ENCODE measurements at places on chromosomes 1 and 21. TPM values are rescaled to one million over a fixed set of nuclear protein-coding genes. Genes with fewer than 3 reads are reported as not detected.

DNA sequence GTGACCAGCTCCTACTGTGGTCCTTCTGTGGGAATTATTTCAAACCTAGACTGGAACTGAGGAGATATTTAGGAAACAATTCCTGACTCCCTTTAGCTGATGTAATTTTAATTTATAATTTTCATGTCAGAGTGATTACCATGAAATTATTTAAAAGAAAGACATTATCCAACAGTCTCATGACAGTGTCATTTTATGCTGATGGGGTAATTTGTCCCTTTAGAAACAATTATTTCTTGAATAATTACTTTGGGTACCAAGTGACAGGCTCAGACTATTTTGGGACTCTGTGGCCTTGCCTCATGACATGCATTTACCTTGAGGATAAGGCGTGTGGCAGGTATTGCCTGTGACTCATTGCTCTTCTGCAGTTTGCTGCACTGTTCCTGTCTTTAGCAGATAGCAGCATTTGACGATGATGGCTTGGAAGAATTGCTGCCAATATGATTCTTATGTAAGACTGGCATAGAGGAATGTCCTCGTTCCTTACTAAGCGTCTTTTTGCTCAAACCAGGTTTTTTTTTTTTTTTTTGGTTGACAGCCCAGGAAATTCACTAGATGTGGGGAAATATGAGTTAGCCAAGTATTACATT lies 206.0 kb upstream of the HMCN1 start:
- no peak overlapping the region for H3K4me3 ChIP-seq
- no peaks in the 10 kb centered on the region for H3K4me1 ChIP-seq
- no peak for DNase-seq
- H3K27me3 ChIP-seq = no peaks in the 10 kb centered on the region
- H3K27ac ChIP-seq = no peak overlapping the region

DNA sequence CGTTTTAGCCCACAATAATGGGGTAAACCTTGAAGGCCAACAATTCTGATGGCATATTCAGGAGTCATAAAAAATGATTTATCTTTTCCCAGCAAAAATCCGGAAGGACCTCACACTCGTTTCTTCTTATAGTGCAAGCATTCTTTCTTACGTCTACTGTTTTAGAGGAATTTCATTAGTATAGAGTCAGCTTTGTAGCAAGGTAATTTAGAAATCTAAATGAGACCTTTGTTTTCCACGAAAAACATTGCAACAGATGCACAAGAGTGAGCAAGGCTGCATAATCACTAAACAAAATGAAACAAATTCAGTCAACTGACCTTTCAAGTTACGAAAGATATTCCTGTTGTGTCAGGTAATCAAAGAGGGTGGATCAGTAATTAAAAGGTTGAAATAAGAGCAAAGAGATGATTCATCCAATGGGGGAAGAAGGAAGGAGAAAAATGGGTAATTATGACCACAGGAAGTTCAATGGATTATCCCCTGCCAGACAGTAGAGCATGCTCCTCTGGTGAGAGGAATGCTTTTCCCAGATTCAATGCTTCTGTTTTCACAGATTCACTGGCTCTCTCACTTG lies 560 bp upstream of the CSDE1 start:
- peak overlapping the region; percentile 99 for H3K4me3 ChIP-seq
- H3K4me1 ChIP-seq = peaks cover 45% of the 10 kb centered on the region
- H3K27ac ChIP-seq = peak overlapping the region; percentile 100
- DNase-seq = no peak
- H3K27me3 ChIP-seq = no peaks in the 10 kb centered on the region

DNA sequence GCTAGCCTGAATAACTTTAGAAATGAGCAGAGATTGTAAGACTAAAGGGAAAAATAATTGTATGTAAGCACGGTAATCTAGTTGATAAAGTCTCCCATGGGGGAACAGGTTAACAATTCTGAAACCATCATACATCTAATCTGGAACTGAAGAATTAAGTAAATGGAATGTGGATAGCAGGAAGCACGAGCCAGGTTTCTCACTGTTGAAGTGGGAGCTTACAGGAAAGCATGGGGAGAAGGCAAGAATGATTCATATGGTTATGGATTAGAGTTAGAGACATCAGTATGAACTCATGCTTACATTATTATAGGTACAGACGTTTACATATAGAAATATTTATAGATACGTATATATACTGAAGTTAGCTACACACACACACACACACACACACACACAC lies 83.0 kb downstream of the LEPR start:
- no peak overlapping the region for H3K4me3 ChIP-seq
- H3K4me1 ChIP-seq = no peaks in the 10 kb centered on the region
- DNase-seq = no peak
- H3K27me3 ChIP-seq = no peaks in the 10 kb centered on the region
- H3K27ac ChIP-seq = no peak overlapping the region

GRCh38 chr1:101898137-101898536 lies 98.6 kb downstream of the OLFM3 start:
- no peaks in the 10 kb centered on the region for H3K27me3 ChIP-seq
- no peak overlapping the region for H3K27ac ChIP-seq
- DNase-seq = no peak
- no peak overlapping the region for H3K4me3 ChIP-seq

- no peaks in the 10 kb centered on the region for H3K36me3 ChIP-seq
- H3K27ac ChIP-seq = no peak overlapping the region
- no peak for DNase-seq
- H3K4me1 ChIP-seq = no peaks in the 10 kb centered on the region
These were observed 1.8 kb upstream of the TBX15 start for GRCh38 chr1:118989878-118990378.

- H3K4me3 ChIP-seq = no peak overlapping the region
- H3K27ac ChIP-seq = no peak overlapping the region
- DNase-seq = no peak
- H3K27me3 ChIP-seq = no peaks in the 10 kb centered on the region
- no peaks in the 10 kb centered on the region for H3K36me3 ChIP-seq
These were observed 87.3 kb downstream of the KCNJ6 start for GRCh38 chr21:37828991-37829390.

- no peaks in the 10 kb centered on the region for H3K36me3 ChIP-seq
- H3K4me1 ChIP-seq = peaks cover 22% of the 10 kb centered on the region
- H3K27ac ChIP-seq = no peak overlapping the region
- no peak overlapping the region for H3K4me3 ChIP-seq
These were observed 12.3 kb upstream of the MMEL1 start for GRCh38 chr1:2645143-2645542.

DNA sequence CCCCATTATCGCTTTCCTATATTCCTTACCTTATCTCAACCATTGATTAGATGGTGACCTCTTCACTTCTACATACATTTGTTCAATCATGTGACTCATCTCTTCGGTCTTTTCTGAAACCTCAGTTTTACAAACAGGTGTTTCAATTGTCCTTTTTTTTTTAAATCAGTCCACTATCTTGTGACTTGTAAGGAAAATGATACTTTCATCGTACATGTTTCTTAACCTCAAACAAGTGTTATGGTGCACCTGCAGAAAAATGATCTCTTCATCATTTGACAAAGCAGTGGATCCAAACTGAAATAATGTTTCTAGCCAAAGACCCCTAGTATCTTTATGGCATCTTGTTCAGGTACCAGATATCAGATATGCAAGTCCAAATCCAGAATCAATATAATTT lies 1157.2 kb downstream of the MRPL39 start:
- no peaks in the 10 kb centered on the region for H3K36me3 ChIP-seq
- H3K4me1 ChIP-seq = no peaks in the 10 kb centered on the region
- no peaks in the 10 kb centered on the region for H3K27me3 ChIP-seq
- H3K27ac ChIP-seq = no peak overlapping the region
- no peak for DNase-seq

- H3K4me1 ChIP-seq = peaks cover 20% of the 10 kb centered on the region
- H3K36me3 ChIP-seq = no peaks in the 10 kb centered on the region
These were observed 1.2 kb downstream of the TBCE start for GRCh38 chr1:235368428-235368827.

DNA sequence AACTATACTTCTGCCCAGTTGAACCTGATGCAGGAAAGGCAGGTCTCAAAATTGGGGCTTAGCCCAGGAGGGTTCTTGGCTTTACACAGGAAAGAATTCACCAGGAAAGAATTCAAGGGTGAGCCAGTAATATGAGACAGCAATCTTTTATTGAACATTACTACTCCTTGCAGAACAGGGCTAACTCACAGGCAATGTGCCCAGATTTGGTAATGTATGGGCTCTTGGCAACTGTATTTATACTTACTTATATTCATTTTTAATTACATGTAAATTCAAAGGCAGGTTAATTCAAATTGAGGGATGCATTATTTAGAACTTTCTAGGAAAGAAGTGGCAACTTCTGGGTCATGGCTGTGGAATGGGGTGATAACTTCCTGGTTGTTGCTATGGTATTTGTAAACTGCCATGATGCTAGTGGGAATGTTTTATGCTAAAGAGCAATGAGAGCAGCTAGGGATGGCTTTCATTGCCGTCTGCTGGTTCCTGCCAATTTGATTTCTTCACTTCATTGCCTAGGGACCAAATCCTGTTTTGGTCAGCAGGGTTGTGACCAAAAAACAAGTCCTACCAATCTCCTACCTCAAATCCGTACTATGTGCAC lies 107.5 kb downstream of the CHRM3 start:
- H3K4me3 ChIP-seq = no peak overlapping the region
- DNase-seq = no peak
- H3K36me3 ChIP-seq = no peaks in the 10 kb centered on the region
- H3K27me3 ChIP-seq = peaks cover 2% of the 10 kb centered on the region
- no peaks in the 10 kb centered on the region for H3K4me1 ChIP-seq

GRCh38 chr1:214101246-214101645 lies 113.5 kb downstream of the PROX1 start:
- no peak overlapping the region for H3K27ac ChIP-seq
- no peaks in the 10 kb centered on the region for H3K27me3 ChIP-seq
- H3K36me3 ChIP-seq = no peaks in the 10 kb centered on the region
- H3K4me3 ChIP-seq = no peak overlapping the region
- no peaks in the 10 kb centered on the region for H3K4me1 ChIP-seq

GRCh38 chr1:225746361-225747179 lies 31.1 kb upstream of the SRP9 start:
- H3K4me3 ChIP-seq = no peak overlapping the region
- H3K36me3 ChIP-seq = no peaks in the 10 kb centered on the region
- DNase-seq = no peak
- H3K27ac ChIP-seq = no peak overlapping the region
- no peaks in the 10 kb centered on the region for H3K27me3 ChIP-seq

- no peaks in the 10 kb centered on the region for H3K4me1 ChIP-seq
- H3K27ac ChIP-seq = no peak overlapping the region
- H3K36me3 ChIP-seq = no peaks in the 10 kb centered on the region
- no peak overlapping the region for H3K4me3 ChIP-seq
- H3K27me3 ChIP-seq = no peaks in the 10 kb centered on the region
These were observed 196.8 kb downstream of the PTBP2 start for GRCh38 chr1:96918406-96918805.

DNA sequence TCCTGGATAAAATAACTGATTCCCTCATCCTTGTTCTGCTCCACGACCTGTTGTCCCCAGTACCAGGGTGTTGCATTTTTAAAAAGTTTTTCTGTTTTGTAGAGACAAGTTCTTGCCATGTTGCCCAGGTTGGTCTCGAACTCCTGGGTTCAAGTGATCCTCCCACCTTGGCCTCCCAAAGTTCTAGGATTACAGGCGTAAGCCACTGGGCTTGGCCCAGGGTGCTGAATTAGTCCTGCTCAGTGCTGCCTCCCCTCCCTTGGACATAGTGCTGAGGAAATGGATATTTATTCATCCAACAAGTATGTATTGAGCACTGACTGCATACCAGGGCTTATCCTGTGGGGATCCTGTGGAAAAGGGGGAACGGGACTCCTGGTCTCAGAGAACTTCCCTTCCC lies 126.4 kb downstream of the PTPRU start:
- H3K27ac ChIP-seq = no peak overlapping the region
- no peak overlapping the region for H3K4me3 ChIP-seq
- H3K27me3 ChIP-seq = no peaks in the 10 kb centered on the region
- no peaks in the 10 kb centered on the region for H3K36me3 ChIP-seq

GRCh38 chr1:30818568-30819243 lies 61.1 kb upstream of the LAPTM5 start:
- H3K4me3 ChIP-seq = no peak overlapping the region
- DNase-seq = no peak
- H3K27me3 ChIP-seq = peaks cover 34% of the 10 kb centered on the region

- no peak for DNase-seq
- no peak overlapping the region for H3K4me3 ChIP-seq
- H3K27me3 ChIP-seq = peaks cover 5% of the 10 kb centered on the region
- no peak overlapping the region for H3K27ac ChIP-seq
- no peaks in the 10 kb centered on the region for H3K4me1 ChIP-seq
- no peaks in the 10 kb centered on the region for H3K36me3 ChIP-seq
These were observed 199.1 kb downstream of the USP25 start for GRCh38 chr21:15928686-15929425.

GRCh38 chr1:219965285-219966070 lies 37.1 kb upstream of the SLC30A10 start:
- no peaks in the 10 kb centered on the region for H3K4me1 ChIP-seq
- H3K27ac ChIP-seq = no peak overlapping the region
- no peaks in the 10 kb centered on the region for H3K27me3 ChIP-seq
- no peak for DNase-seq
- no peak overlapping the region for H3K4me3 ChIP-seq

DNA sequence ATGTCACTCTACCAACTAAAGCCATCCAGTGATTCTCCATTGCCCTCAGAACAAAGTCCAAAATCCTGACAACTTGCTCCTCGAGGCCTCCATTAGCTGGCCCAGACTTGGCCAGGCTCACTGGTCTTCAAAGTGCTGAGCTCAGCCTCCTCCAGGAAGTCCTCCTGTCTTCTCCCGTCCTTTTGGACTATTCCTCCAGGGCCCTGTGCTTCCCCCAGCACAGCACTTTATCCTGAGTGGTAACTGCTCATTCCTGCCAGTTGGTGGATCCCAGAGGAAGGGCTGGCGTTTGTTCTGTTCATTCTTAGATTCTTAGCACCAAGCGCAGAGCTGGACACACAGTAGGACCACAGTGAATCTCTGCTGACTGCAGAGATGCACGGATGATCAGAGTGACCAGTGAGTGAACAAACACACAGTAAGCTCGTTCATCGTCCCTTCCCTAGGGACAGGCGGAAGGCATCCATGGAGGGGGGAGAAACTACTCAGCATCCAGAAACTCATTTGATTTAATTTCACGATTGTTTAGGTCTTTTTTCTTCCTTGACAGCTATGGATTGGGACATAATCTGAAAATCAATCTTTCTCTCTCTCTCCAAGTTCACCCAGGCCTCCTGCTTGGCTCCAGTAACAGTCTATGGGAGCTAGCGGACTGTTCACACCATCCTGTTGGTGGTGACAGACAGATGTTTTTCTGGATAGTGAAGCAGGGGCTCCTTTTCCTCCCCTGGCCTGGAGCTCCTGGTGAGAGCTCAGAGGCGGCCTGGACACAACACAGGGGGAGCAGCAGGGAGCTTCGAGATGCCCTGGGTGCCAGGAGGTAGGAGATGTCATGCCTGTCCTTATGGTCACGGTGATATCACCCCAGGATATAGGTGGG lies 180.2 kb downstream of the PTPRU start:
- no peak overlapping the region for H3K27ac ChIP-seq
- H3K36me3 ChIP-seq = no peaks in the 10 kb centered on the region
- no peaks in the 10 kb centered on the region for H3K4me1 ChIP-seq
- no peak for DNase-seq

- no peak overlapping the region for H3K4me3 ChIP-seq
- H3K4me1 ChIP-seq = no peaks in the 10 kb centered on the region
- no peaks in the 10 kb centered on the region for H3K36me3 ChIP-seq
These were observed 294.1 kb upstream of the KAZN start for GRCh38 chr1:14304381-14304865.

Gene CYP4Z1
- not detected for total RNA-seq

Gene TEDDM1
- not detected for total RNA-seq

Gene FAM167B
- 0.44 TPM for total RNA-seq

Gene MEX3A
- not detected for total RNA-seq

Gene FLG2
- not detected for total RNA-seq

Gene TNFRSF1B
- total RNA-seq = 252 TPM

Gene DNAJC6
- total RNA-seq = 1.9 TPM

Gene TRIM17
- 0.30 TPM for total RNA-seq

Gene ADAM30
- not detected for total RNA-seq

Gene RAP1GAP
- 0.84 TPM for total RNA-seq

Gene RPE65
- not detected for total RNA-seq

Gene KCNJ9
- total RNA-seq = not detected

Gene ARMH1
- 24.8 TPM for total RNA-seq

Gene MAP3K21
- total RNA-seq = 0.30 TPM
